ENCODE measurements at places on chromosomes 16 and 17.
A peak's percentile ranks its signal among the peaks of the same experiment; 100 is the strongest.

DNA sequence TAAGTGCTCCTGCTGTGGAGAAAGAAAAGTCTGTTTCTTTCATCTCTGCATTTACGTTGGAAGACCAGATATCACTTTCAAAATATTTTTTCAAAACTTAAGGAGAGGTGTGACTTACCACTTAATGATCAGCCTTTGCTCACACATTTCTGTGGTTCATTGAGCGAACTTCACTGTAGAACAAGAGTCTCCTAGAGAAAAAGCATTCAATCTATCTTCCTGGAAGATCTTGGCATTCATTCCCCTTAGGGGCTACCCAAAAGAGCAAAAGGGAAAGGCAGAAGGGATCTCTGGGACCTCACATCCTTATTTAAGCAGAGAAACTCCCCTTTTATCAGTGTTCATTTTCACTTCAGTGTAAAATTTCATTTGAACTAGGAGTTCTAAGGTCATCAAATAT, 61.2 kb downstream of the HS3ST3A1 start:
- DNase-seq: no peak

DNA sequence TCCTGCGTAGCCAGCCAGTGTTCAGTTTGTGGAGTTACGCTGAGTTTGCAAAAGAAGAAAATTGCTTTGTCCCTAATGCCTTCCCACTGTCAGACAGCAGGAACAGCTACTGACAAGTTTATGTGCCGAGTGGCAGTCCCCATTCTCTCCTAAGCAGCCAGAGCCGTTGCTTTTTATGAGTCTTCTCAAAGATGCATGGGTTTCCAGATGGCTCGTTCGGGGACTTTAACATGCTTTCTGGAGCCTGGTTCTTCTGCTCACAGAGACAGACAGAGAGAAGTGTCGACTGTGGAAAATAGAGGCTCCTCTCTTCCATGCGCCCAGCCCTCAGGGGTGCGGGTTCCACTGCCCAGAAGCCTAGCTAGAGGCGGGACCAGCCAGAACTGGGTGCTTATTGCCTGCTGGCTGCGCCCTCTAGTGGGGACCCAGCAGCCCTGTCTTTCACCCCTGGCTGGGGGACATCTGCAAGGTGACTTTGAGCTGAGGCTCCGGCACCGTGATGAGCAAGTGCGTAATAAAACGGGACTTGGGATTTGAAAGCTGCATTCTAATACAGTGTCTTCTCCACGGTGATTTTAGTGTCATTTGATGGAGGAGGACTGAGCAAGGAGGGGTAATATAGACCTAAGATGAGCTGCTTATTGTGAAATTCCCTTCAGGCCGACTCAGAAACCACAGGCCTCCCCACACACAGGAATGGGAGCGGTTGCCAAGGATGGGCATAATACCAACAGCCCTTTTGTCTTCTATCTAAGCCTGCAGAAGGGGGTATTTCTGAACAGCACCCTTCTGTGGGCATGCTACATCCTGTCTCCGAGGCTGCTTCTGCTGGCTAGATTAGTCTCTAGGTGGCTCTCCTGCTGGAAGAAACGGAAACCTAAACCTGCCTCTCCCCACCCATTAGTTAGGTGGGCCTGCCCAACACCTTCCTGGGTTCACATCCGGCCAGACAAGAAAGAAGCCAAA, 73.1 kb downstream of the CCDC182 start:
- DNase-seq: peak; percentile 55

GRCh38 chr17:37481001-37481665, 8.6 kb upstream of the DUSP14 start:
- no peak for DNase-seq

DNA sequence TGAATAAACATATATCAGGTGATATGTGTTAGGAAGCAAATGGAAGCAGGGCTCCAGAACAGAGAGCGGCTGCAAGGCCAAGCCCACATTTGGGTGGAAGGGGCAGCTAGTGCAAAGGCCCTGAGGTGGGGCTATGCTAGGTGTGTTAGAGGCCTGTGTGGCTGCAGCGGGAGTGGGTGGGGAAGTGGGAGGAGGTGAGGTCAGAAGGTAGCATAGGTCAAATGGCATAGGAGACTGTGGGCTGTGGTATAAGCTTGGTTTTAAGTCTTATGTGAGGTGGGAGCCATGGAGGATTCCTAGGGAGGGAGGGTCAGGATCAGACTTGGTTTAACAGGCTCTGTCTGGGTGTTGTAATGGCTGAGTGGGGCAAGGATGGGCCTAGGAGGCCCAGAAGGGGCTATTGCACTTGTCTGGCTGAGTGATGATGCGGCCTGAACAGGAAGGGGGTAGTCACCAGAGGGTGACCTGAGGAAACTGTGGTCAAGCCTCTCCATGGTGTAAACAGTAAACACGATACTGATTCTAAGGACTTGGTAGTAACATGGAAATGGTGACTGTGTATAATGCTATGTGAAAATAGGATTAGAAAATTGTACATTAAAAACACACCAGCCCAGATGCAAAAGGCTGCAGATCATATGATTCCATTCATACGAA, 31.1 kb downstream of the RAI1 start:
- no peak for DNase-seq

- no peak for DNase-seq
Observed at GRCh38 chr16:87685405-87685755, 80.4 kb downstream of the KLHDC4 start.

DNA sequence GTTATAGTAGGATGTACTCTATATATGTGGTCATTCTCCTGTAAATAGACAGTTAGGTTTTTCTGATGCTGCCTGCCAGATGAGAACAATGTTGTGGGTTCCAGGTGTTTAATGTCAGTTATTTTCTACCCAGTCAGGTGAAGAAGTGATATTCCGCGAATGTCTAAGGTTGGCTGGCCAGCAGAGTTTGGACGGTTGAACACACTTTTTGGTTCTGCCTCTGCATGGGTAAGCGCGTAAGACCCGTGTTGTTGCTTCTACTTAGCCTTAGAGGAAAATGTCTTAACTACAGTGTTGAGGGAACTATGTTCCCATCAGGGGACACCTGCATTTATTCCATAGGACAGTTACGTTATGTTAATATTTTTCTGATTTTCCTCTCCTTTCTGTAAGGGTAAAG, 162.6 kb downstream of the MAP2K6 start:
- DNase-seq: no peak

GRCh38 chr17:48841395-48841831, 10.6 kb downstream of the CALCOCO2 start:
- no peak for DNase-seq

- DNase-seq: no peak
Observed at GRCh38 chr16:88969361-88969831, 7.6 kb downstream of the CBFA2T3 start.

DNA sequence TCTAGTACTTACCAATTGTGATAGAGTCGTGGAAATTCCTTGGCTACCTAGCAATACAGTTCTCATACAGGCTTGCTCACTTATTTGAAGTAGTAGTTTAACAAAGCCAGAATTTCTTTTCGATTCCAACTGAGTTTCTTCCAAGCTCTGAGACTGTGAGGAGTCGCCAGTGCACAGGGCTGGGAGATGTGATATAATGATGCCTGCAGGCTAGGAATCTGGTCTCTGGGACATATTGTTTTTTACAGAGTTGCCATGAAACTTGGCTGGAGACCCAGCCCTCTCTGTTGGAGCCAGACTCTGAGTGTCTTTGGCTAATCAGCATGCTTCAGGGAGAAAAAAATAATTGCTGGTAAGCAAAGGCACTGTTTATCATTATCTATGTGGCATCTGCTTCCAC, 698.8 kb upstream of the GOT2 start:
- no peak for DNase-seq

DNA sequence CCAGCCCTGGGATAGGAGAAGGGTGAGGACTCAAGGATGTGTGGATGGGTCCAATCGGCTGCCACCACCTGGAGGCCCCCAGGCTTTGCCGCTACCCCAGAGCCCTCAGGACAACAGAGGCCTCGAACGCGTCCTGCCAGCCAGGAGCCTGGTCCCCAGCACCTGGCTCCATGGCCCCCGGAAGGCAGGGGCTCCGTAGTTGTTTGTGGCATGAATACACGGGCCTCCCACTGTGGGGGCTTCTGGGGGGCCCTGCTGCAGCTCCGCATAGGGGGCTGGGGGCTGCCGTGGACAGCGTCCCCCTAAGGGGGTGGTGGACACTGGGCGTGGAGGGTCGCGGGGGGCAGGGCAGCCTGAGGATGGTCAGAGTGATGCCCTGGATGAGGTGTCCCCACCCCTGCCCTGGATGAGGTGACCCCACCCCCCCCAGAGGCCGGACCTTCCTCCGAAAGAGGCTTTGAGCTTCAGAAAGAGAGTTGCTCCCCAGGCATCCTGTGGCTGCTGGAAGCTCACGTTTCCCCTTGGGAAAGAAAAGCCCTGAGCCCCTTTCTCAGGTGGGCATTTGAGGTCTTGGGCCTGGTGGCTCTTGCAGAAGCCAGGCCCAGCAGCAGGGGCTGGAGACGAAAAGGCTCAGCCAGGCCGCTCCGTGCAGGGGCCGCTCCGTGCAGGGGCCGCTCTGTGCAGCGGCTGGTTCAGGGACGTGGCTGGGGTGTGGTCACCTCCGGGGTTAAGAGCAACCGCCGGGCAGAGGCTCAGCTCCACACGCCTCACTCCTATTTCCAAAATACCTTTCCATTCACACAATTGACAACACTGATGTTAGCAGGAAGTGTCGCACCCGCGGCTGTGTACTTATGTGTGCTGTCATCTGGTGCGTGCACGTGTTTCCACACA, 40.3 kb upstream of the GNG13 start:
- no peak for DNase-seq

DNA sequence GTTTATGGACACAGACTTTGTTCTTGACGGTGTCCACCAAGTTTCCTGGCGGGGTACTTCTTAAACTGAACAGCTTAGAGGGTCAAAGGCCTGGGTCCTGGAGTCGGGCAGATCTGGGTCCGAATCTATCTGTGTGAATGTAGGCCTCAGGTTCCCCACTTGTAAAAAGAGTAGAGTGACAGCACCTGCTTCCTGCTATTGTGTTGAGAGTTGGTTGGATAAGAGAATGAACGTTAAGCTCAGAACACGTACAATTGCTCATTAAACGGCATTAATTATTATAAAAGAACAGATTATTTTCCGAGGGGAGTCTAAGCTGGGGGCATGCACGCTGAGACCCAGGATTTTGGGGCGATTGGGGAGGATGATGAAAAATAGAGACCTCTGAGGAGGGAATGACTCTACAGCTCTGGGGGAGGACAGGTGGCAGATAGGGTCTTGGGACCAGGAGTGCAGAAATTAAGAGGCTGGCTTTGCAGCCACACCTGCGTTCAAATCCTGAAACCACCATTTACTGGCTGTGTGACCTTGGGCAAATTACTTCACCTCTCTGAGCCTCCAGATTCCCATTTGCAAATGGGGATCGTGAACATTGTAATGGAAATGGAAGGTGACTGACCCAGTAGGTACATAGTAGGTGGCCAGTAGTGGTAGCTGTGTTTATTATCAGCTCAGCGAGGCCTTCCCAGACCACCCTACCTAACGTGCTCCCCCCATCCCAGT, 862 bp downstream of the CLEC16A start:
- DNase-seq: no peak

GRCh38 chr17:2928294-2928890, 132.2 kb downstream of the RAP1GAP2 start:
- no peak for DNase-seq

DNA sequence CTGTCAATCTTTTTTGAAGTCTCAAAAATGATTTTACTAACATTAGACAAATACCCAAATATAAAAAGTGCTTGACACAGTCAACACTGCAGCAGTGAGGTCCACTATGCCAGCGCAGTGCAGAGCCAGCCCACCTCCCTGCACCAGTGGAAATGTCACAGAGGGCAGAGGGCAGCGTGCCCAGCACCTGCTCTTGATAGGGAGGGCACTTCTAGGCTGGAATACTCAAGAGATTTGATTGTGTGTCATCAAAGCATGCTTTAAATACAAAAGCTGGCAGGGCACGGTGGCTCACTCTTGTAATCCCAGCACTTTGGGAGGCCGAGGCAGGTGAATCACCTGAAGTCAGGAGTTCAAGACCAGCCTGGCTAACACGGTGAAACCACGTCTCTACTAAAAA, 136.0 kb downstream of the ANKRD11 start:
- DNase-seq: no peak

DNA sequence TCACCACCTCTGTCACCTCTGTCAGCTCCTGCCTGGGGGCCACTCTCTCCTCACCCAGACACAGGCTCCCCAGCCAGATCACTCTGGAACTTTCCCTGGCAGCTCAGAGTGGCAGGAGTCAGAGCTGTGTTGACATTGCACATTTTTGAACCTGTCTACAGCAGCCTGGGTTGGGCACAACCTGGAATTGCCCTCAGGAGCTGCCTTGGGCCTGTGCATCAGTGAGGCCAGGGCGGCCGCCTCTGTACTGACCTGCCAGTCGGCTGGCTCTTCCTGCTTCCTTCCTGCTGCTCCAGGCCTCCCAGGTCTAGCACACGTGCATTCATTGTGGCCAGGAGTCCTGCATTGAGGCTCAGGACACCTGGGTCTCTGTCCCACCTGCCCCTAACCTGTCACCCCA, 14.2 kb upstream of the TMEM11 start:
- no peak for DNase-seq

- DNase-seq: no peak
Observed at GRCh38 chr16:4404247-4404966, 12.0 kb downstream of the CORO7 start.

GRCh38 chr17:76189741-76190140, 48.7 kb upstream of the FOXJ1 start:
- no peak for DNase-seq

DNA sequence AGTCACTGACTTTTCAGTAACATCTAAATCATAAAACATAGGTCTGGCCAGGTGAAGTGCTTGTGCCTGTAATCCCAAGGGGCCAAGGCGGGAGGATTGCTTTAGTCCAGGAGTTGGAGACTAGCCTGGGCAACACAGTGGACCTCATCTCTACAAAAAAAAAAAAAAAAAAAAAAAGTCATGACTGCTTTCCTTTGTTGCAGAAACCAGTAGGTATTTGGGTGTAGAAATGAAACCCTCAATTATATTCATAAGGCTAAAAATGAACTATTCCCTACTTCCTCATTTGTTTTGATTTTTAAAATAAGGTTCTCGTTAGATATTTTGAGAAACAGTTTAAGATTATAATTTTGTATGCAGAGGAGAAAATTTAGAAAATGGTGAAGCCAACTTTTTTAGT, 26.0 kb downstream of the PITPNC1 start:
- DNase-seq: no peak

- DNase-seq: no peak
Observed at GRCh38 chr16:22292320-22292719, 4.9 kb upstream of the POLR3E start.

GRCh38 chr16:79856581-79856980, 256.0 kb upstream of the MAF start:
- DNase-seq: no peak

GRCh38 chr16:64445649-64446048, 676.2 kb downstream of the CDH11 start:
- no peak for DNase-seq

DNA sequence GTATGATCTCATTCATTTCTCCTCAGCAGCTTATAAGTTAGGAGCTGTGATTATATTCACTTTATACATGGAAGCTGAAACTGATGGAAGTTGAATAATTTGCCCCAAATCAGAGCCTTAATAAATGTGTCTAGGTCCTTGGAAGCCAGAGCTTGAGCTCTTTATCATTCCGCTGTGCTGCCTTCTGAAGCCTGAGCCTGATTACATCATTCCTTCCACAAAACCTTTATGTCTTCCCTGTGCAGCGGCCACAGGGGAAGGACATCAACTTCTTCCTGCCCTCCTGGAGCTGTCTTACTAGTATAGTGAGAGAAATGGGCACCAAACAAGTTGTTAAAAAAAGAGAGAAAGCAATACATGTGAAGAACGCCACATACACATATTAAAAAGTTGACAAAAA, 6.8 kb downstream of the TNRC6C start:
- no peak for DNase-seq

GRCh38 chr16:87957296-87958094, 6.3 kb downstream of the BANP start:
- DNase-seq: no peak

GRCh38 chr17:80096561-80097021, 4.8 kb upstream of the GAA start:
- DNase-seq: no peak

Measured in NCI-H2107 (cell line).